Activated T-helper 1 cell treated with anti-CD3 and anti-CD28 coated beads, Interleukin-2, amount 50 U/mL, for 16 hours (primary cell): ENCODE measurements at places on chromosomes 13 and 19.

GRCh38 chr13:87259479-87260083 is 411.6 kb upstream of the SLITRK5 start:
- no peak for DNase-seq

GRCh38 chr13:84684804-84685203 is 802.5 kb upstream of the SLITRK1 start:
- no peak for DNase-seq

GRCh38 chr19:18488838-18489626 is 32.8 kb downstream of the ELL start:
- no peak for DNase-seq

DNA sequence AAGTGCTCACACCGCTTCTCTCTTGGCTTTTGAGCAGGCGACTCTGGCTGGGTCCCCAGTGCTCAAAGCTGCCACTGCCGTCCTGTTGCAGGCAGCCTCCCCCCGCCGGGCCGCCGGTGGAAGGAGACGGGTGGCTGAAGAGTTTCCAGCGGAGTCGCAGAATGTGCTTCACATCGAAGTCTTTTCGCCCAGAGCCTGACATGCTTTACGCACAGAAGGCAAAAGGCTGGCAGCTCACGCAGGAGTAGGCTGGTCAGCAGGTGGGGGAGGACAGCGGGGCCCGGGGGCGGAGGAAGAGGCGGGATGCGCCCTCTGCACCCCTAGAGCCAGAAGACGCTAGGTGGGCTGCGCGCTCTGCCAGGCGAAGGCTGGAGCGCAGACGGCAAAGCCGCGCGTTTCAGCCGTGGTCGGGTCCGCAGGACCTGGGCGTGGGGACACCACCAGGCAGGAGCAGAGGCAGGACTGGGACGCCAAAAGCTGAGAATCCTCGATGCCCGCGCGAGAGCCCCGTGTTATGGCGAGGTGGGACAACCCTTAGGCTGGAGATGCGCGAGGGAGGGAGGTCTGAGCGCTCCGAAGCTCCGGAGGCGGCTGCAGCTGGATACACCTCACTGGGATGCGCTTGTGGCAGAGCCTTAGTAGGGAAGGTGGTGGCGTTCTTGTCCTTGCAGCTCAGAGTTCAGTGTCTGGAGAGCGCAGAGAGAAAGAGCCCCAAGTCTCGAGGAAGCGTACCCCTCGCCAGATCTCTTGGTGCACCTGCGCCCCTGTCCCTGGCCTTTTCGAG is at the start of gene ATXN8OS:
TSS of gene ATXN8OS (plus strand) at position 329 of the 784 bp plus-strand sequence.
- DNase-seq = no peak

DNA sequence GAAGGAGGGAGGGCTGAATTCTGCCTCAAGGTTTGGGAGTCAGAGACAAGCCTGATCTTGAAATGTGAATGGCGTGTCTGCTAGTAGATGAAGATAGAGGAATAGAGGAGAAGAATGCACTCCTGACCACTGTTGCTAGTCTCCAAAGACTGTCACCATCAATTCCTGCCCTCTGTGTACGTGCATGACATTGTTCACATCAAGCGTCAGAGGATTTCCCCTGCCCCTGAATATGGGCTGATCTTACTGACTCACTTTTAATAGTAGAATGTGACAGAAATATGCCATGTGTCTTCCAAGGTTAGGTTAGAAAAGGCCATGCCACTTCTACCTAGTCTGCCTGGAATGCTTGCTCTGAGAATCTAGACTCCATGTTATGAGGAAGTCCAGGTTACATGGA is 538.6 kb downstream of the DIAPH3 start:
- no peak for DNase-seq

- DNase-seq = no peak
These were observed 1.6 kb upstream of the KANK2 start for GRCh38 chr19:11198769-11199424.

DNA sequence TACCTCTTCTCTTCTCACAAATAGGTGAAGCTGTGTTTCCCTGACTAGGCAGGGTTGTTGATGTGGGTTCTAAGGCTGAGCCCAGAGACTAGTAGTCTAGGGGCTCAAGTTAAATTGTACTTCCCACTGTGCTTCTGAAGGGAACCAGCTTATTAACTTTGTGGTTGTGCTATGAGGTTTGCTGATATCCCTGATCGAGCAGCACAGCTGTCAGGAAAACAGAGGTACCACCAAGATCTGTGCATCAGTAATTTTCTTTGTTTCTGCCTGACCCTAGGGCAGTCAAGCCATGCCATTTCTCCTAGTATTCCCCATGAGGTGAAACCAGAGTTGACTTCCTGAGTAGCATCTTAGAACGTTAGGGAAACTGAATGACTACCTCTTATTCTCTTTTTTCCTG is 853.8 kb upstream of the MIR17HG start:
- DNase-seq = no peak

DNA sequence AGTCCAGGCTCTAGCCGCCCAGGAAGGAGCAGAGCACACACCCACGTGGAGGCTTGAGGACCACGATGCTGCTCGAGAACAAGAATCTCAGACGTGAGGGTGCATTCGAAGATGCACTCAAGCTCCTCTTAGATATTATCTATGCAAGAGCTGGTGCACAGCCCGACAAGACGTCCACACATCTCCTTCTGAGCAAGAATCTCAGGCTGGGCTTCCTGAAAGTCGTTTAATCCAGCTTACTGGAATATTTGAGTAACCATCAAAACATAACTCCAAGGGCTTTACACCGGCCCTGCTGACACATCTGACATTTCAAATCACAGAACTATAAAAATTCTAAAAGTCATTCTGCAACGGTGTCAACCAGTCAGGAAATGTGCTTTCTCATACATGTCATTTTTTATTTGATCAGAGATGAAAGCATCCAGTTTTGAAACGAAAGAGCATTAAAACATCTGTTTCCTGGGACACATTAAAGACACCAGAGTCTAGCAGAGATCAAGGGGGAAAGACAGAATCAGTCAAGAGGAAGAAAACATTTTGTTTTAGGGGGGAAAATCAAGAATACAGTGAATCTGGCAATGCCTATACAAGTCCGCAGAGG is 177.7 kb upstream of the IRS2 start:
- no peak for DNase-seq

- DNase-seq = no peak
These were observed 60.2 kb downstream of the ZNF823 start for GRCh38 chr19:11678504-11678903.

- no peak for DNase-seq
These were observed 47.2 kb downstream of the RFX2 start for GRCh38 chr19:6062961-6063575.

DNA sequence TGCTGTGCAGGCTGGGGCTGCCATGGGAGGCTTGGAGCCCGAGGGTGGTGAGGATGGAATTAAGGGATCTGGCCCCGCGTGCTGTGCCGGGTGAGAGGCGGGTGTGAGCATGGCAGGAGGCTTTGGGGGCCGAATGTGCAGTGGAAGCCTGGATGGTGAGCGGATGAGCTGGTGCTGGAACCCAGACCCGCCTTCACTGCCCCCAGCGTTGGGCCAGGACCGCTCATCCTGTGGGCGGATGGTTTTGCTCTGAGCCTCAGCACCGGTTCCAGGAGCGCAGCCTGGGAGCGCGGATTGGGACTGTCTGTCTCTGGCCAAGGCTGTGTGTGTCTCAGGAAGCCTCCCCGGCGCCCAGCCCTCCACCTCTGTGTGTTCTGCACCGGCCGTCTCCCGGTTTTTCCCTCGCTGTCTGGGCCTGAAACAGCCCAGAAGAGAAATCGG is 16.7 kb downstream of the KDM4B start:
- DNase-seq = no peak

GRCh38 chr19:13055213-13056051 is 47.2 kb downstream of the LYL1 start:
- DNase-seq = no peak

- DNase-seq = no peak
These were observed 38.2 kb upstream of the TUBGCP3 start for GRCh38 chr13:112626124-112626523.

GRCh38 chr13:91400063-91400399 is 1.6 kb downstream of the GPC5 start:
- DNase-seq = no peak

DNA sequence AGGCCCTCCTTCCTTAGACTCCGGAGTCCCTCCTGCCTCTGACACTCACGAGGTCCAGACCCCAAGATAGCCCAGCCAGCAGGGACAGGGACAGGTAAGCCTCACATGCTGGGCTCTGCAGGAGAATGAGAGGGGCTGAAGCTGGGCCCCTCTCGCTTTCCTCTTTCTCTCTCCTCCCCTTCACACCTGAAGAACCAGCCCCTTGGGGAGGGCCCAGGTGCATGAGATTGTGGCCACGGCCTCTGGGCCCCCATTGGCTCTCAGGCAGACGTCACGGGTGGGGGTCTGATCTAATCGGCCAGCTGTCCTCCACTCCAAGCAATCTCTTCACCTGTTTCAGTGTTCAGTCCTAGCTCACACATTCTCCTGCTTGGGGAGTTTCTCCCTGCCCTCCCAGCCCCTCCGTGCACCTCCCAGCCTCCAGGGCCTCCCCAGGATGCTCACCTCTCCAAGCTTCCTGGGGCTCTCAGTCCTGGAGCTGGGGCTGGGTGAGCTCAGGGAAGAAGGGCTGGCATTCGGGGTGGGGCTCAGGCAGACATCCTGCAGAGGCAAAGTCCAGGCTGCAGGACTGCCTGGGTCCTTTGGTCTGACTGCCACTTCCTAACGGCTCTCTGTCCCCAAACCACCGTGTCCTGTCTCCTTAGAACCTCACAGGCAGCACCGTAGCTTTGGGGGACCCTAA is 2.8 kb downstream of the TMEM150B start:
- no peak for DNase-seq

GRCh38 chr13:61170856-61171255 is 244.8 kb downstream of the PCDH20 start:
- no peak for DNase-seq

DNA sequence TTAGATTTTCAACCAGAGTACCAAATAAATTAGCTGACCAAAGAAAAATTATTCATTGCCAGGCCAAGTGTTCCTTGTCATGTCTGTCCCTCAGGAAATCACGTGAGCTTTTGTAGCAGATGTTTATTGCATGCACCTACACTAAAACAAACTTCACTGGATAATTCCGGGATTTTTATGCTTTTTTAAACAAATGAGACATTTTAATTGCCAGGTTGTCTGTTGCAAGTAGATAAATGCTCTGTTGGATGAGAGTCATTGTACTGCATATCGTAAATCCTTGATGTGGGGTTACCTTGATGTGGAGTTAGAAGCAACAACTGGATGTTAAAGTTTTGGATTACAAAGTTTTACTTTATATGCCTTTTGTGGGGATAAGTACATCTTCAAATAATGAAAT is 1187.7 kb upstream of the PCDH9 start:
- DNase-seq = no peak

- DNase-seq = no peak
These were observed 41.9 kb downstream of the CERS4 start for GRCh38 chr19:8251025-8251472.

DNA sequence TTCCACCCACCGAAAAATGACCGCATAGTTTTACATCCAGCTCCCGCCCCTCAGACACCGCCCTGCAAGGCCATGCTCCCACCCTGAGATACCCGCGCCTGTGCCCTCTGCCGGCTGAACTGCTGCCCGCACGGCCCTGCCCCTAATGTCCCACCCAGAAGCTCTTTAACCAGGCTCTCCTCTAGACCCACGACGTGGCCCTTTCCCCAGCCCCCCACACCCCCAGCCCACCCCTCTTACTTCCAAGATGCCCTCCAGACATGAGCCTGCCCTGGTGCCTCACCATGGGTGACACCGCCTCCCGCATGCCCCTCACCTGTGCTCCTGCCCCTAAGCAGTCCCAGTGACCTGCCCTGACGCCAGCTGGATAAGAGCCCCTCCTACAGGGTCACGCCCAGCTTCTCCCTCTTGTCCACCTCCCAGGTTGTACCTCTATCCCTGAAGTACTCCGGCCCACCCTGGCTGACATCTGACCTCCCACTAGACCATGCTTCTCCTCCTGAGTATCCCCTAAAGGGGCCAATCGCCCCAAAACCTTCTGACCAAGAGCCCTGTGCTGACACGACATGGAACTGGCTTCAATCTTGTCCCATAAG is 51.2 kb downstream of the COLGALT1 start:
- no peak for DNase-seq

GRCh38 chr19:43901395-43902390 is 33.4 kb downstream of the ZNF45 start:
- DNase-seq = peak; percentile 35

GRCh38 chr19:55585658-55586339 is 5.2 kb upstream of the ZNF579 start:
- peak; percentile 31 for DNase-seq

- no peak for DNase-seq
These were observed 332.1 kb downstream of the UQCRFS1 start for GRCh38 chr19:28880735-28881401.
